SJSA1 (cell line): ENCODE measurements at places on chromosomes 1 and 21. TPM values are rescaled to one million over a fixed set of nuclear protein-coding genes. Genes with fewer than 3 reads are reported as not detected.

The RGS18 gene
- total RNA-seq, result not detected in 2 replicates

The PROX1 gene
- total RNA-seq, result 0.05 and 0.25 TPM in 2 replicates

The FLG2 gene
- not detected in 2 replicates for total RNA-seq

The SERTAD4 gene
- 4.8 and 6.6 TPM in 2 replicates for total RNA-seq

The ORC1 gene
- total RNA-seq, result 21.9 and 23.9 TPM in 2 replicates

The WNT3A gene
- not detected in 2 replicates for total RNA-seq

The WNT9A gene
- total RNA-seq, result 1.6 and 3.7 TPM in 2 replicates

The MX2 gene
- total RNA-seq, result not detected in 2 replicates

The PRUNE1 gene
- total RNA-seq, result 8.1 and 22.3 TPM in 2 replicates

The LCE2C gene
- total RNA-seq, result not detected in 2 replicates

The SMG7 gene
- 5.9 and 21.0 TPM in 2 replicates for total RNA-seq

The FCRL4 gene
- total RNA-seq, result not detected in 2 replicates

The KCNE1 gene
- total RNA-seq, result 0.16 and 2.2 TPM in 2 replicates

The FCMR gene
- total RNA-seq, result 2.0 and 11.7 TPM in 2 replicates

The KRTAP11-1 gene
- total RNA-seq, result not detected in 2 replicates

The CENPS gene
- total RNA-seq, result 4.9 and 14.6 TPM in 2 replicates

The RHD gene
- total RNA-seq, result not detected in 2 replicates

The CYP2J2 gene
- not detected in 2 replicates for total RNA-seq

The FCGR3A gene
- not detected in 2 replicates for total RNA-seq

The CSF3R gene
- total RNA-seq, result not detected in 2 replicates

The KCNK2 gene
- total RNA-seq, result not detected in 2 replicates

The PDZK1IP1 gene
- not detected in 2 replicates for total RNA-seq

The FMN2 gene
- 12.7 and 32.6 TPM in 2 replicates for total RNA-seq

The SELP gene
- not detected in 2 replicates for total RNA-seq

The NGF gene
- 1.3 and 6.0 TPM in 2 replicates for total RNA-seq

The KANK4 gene
- not detected in 2 replicates for total RNA-seq

The LY9 gene
- total RNA-seq, result not detected in 2 replicates

The SYCP1 gene
- not detected in 2 replicates for total RNA-seq

The CRP gene
- not detected in 2 replicates for total RNA-seq

The KCNK1 gene
- 0.09 TPM in 1 of 2 replicates, not detected in the other for total RNA-seq

The AKNAD1 gene
- total RNA-seq, result 0.21 TPM in 1 of 2 replicates, not detected in the other

The GJC2 gene
- total RNA-seq, result 2.0 and 2.3 TPM in 2 replicates

The TNFRSF18 gene
- total RNA-seq, result not detected in 2 replicates

The TEX38 gene
- total RNA-seq, result not detected in 2 replicates

The TDRD10 gene
- total RNA-seq, result not detected in 2 replicates

The CRNN gene
- total RNA-seq, result 0.16 TPM in 1 of 2 replicates, not detected in the other

The GJA4 gene
- total RNA-seq, result not detected in 2 replicates

The C1orf21 gene
- 5.9 and 13.3 TPM in 2 replicates for total RNA-seq

The CFAP126 gene
- total RNA-seq, result not detected in 2 replicates

The KRTAP19-5 gene
- not detected in 2 replicates for total RNA-seq

The HSD3B2 gene
- total RNA-seq, result not detected in 2 replicates

The RORC gene
- not detected in 2 replicates for total RNA-seq

The USP21 gene
- total RNA-seq, result 3.7 and 4.8 TPM in 2 replicates

The RC3H1 gene
- total RNA-seq, result 15.0 and 79.1 TPM in 2 replicates

The TNFSF18 gene
- total RNA-seq, result 0.05 TPM in 1 of 2 replicates, not detected in the other

The REN gene
- not detected in 2 replicates for total RNA-seq

The SPRR1A gene
- total RNA-seq, result not detected in 2 replicates

The RAB25 gene
- total RNA-seq, result not detected in 2 replicates

The ANGPTL3 gene
- total RNA-seq, result not detected in 2 replicates

The G0S2 gene
- not detected in 2 replicates for total RNA-seq

The ELF3 gene
- total RNA-seq, result 0.05 TPM in 1 of 2 replicates, not detected in the other

The RUNX3 gene
- total RNA-seq, result 7.3 and 8.8 TPM in 2 replicates

The EPS8L3 gene
- not detected in 2 replicates for total RNA-seq
